ENCODE measurements at places on chromosomes 7 and 10. TPM values are rescaled to one million over a fixed set of nuclear protein-coding genes. Genes with fewer than 3 reads are reported as not detected.

RBM20 gene
- 4.6 TPM for total RNA-seq

ITPRID1 gene
- not detected for total RNA-seq

CCL24 gene
- total RNA-seq: not detected

ANXA8L1 gene
- total RNA-seq: not detected

MARVELD1 gene
- 28.7 TPM for total RNA-seq

Data from mesenteric fat pad (tissue), 1 donor.